Hematopoietic multipotent progenitor cell (in vitro differentiated cells): ENCODE measurements at places on chromosomes 6 and 20.

DNA sequence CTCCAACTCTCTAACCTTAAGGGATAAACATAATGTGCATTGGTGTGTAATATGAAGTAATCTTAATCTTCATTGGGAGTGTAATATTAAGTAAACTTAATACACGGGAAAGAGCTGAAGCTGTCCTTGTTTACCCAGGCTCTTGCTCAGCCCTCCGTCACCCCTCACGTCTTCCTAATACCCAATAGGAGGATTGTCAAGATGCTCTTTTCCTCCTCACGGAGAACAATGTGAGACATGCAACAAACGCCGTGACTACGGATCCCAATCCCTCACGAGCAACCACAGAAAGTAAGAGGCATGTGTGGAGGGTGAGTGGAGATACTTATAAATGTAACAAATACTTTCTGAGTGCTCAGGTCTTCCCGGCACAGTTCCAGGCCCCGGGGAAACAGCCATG, 11.0 kb downstream of the KIF16B start:
- no peak for DNase-seq

GRCh38 chr6:14088600-14089192, 28.9 kb upstream of the CD83 start:
- no peak for DNase-seq

- DNase-seq: no peak
These were observed 52.2 kb downstream of the FKBP1C start for GRCh38 chr6:63263444-63263843.

DNA sequence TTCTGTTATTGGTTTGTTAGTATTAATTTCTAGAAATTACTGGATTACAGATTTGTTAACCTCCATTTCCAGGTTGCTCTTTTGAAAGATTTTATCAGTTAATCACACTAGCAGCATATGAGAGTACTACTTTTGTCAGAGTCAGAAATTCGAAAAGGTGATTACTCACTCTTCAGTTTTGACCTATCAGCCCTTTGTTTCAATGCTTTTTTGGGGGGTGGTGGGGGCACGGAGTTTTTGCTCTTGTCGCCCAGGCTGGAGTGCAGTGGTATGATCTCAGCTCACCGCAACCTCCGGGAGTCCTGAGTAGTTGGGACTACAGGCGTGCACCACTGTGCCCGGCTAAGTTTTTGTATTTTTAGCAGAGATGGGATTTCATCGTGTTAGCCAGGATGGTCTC, 149.2 kb downstream of the JARID2 start:
- no peak for DNase-seq

DNA sequence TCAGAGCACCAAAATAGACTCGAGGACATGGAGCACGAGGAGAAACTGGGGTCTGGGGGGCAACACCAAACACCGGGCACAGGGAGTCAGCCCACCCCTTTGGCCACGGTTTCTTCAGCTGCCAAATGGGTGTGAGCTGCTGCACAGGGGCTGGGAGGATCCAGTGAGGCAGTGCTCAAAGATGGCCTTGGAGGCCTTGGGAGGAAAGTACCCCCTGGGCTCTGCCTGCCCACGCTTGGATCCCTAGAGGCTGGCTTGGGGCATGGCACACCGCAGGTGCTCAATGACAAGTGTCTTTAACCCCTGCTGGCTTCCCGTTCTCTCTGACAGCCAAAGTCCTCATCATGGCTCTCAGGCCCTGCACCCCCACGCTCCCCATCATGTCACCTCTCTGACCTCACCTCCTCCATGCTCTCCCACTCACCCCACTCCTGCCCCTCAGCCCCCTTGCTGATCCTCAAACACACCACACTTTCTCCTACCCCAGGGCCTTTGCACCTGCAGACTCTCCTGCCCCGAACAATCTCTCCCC, 190.3 kb downstream of the ANKRD60 start:
- no peak for DNase-seq
